Tibial artery (tissue), 4 donors: ENCODE measurements at places on chromosomes 3 and 15.

- no peak for DNase-seq
- peaks cover 69% of the 10 kb centered on the region for H3K4me1 ChIP-seq
These were observed 25.2 kb downstream of the ABHD2 start for GRCh38 chr15:89113296-89114024.

GRCh38 chr3:21524133-21524532 is 226.9 kb downstream of the ZNF385D start:
- H3K27ac ChIP-seq, result no peak overlapping the region
- no peak for DNase-seq
- H3K4me3 ChIP-seq, result no peak overlapping the region
- no peaks in the 10 kb centered on the region for H3K27me3 ChIP-seq

GRCh38 chr3:46065294-46065705 is 38.0 kb upstream of the XCR1 start:
- no peak overlapping the region for H3K27ac ChIP-seq
- no peak overlapping the region for H3K4me3 ChIP-seq
- peaks cover 65% of the 10 kb centered on the region for H3K4me1 ChIP-seq
- H3K27me3 ChIP-seq, result no peaks in the 10 kb centered on the region

DNA sequence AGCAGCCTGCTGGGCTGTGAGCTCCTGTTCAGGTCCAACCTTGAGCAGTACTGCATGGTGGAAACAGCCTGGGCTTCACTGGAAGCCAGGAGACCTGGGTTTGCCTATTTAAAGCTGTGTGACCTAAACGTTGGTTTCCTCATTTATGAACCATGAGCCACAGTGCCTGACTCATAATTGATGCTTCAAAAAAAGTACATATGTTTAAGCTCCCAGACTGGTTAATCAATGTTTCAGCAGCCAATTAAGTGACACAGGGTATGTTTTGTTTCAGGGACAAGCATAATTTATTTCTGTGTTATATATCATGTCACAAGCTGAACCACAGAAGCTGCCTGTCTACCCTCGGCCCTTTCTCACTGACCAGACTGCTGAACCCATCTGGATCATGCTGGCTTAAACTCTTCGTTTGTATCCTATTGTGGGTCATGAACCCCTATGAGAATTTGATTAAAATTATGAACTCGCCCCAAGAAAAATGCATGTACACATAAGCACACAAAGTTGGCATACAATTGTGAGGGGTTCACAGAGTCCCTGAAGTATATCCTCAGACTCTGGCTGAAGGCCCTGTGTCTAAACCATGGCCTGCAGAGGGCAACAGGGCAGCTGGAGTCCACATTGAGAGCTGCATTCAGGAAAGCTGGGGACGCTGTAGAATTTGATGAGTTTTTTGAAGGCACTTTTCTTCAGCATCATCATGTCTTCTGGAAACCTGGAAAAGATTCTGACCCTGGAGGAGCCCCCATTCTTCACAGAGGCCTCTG is 23.7 kb downstream of the HDC start:
- no peak overlapping the region for H3K27ac ChIP-seq
- no peaks in the 10 kb centered on the region for H3K4me1 ChIP-seq
- H3K4me3 ChIP-seq, result no peak overlapping the region

- peaks cover 4% of the 10 kb centered on the region for H3K27me3 ChIP-seq
- H3K4me3 ChIP-seq, result no peak overlapping the region
- no peak overlapping the region for H3K27ac ChIP-seq
- H3K4me1 ChIP-seq, result no peaks in the 10 kb centered on the region
- no peak for DNase-seq
These were observed 78.4 kb upstream of the RORA start for GRCh38 chr15:61307474-61307873.

GRCh38 chr15:33008284-33008995 is 186.1 kb downstream of the FMN1 start:
- peak; percentile 27 for DNase-seq
- no peak overlapping the region for H3K4me3 ChIP-seq
- H3K27ac ChIP-seq, result no peak overlapping the region
- H3K27me3 ChIP-seq, result no peaks in the 10 kb centered on the region
- H3K36me3 ChIP-seq, result no peaks in the 10 kb centered on the region

DNA sequence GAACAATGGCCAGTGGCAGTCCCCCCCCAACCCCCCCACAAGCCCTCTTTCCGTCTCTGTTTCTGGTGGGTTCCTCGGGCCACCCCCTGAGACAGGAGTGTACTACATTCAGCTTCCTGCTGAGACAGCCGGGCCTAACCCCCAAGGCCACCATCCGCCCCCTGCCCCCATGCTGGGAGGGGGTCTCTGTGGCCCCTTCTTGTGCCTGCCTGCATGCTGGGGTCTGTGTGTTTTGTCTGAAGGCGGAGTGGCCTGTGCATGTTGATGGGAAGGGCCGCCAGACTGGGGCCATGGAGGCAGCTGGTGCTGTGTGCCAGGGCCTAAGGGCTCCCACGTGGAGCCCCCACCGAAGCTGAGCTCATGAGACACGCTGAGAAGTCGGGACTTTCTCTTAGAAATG is 26.6 kb downstream of the PLXNA1 start:
- H3K4me1 ChIP-seq, result peaks cover 37% of the 10 kb centered on the region
- H3K4me3 ChIP-seq, result no peak overlapping the region
- peaks cover 6% of the 10 kb centered on the region for H3K36me3 ChIP-seq
- peak overlapping the region; percentile 58 for H3K27ac ChIP-seq
- H3K27me3 ChIP-seq, result no peaks in the 10 kb centered on the region
- no peak for DNase-seq

GRCh38 chr15:82625136-82625535 is 22.0 kb downstream of the CPEB1 start:
- H3K27ac ChIP-seq, result no peak overlapping the region
- no peak overlapping the region for H3K4me3 ChIP-seq
- no peaks in the 10 kb centered on the region for H3K27me3 ChIP-seq
- no peaks in the 10 kb centered on the region for H3K4me1 ChIP-seq
- no peak for DNase-seq
- no peaks in the 10 kb centered on the region for H3K36me3 ChIP-seq

GRCh38 chr3:19263606-19264005 is 115.3 kb downstream of the KCNH8 start:
- H3K27ac ChIP-seq, result no peak overlapping the region
- no peak for DNase-seq
- H3K27me3 ChIP-seq, result no peaks in the 10 kb centered on the region
- no peak overlapping the region for H3K4me3 ChIP-seq

DNA sequence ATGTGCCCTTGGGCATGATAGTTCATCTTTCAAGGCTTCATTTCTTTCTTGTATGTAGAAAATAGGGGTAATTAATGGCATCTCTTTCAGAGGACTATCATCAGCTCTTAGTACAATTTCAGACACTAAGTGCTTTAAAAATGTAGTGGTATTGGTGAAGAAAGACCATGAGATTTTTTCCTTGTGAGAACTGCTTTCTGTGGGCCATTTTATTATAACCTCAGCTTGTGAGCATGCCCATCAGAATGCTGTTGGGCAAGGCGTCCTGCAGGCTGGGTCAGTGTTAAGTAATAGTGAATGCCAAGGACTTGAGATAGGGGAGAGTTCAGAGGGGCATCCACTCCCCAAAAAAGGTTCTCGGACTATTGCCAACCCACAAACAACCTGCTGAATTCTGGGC is 187.9 kb downstream of the GHSR start:
- no peaks in the 10 kb centered on the region for H3K36me3 ChIP-seq
- no peaks in the 10 kb centered on the region for H3K27me3 ChIP-seq
- peaks cover 90% of the 10 kb centered on the region for H3K4me1 ChIP-seq
- H3K4me3 ChIP-seq, result no peak overlapping the region
- no peak for DNase-seq
- H3K27ac ChIP-seq, result peak overlapping the region; percentile 81

DNA sequence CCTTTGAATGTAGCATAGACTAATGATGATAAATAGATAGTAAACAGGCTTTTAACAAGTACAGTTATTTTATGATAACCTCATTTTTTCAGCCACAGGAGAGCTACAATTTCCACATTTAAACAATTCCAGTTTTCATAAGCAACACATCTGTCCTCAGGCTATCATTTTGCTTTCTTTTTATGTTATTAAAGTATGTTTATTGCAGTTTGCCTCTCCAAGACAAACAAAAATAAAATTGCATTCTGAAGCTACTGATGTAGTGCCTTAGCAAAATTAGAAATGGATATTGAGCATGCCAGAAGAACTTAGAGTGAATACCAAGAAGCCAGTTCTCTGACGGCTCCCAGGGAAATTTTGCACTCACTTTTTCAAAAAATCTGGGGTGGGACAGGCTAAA is 140.6 kb upstream of the ABHD17C start:
- peaks cover 20% of the 10 kb centered on the region for H3K36me3 ChIP-seq
- H3K4me1 ChIP-seq, result peaks cover 4% of the 10 kb centered on the region
- H3K27me3 ChIP-seq, result no peaks in the 10 kb centered on the region
- no peak overlapping the region for H3K27ac ChIP-seq
- no peak overlapping the region for H3K4me3 ChIP-seq

DNA sequence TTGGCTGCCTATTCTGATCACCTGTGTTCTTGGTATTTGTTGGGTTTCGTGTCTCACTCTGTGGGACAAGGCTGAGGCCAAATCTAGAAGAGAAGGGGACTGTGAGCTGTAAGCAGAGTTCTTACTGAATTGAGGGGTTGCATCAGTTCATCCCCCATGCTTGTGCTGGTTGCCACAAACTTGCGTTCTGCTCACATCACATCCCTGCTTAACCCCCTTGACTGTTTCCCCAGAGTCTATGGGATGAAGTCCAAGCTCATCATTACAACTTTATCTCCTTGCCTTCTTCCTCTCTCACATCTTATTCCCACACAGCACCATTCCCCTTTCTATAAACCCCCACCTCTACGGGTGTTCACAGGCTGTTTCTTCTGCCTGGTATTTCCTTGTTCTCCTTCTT is 143.8 kb upstream of the ABHD17C start:
- no peak overlapping the region for H3K27ac ChIP-seq
- no peak overlapping the region for H3K4me3 ChIP-seq
- no peaks in the 10 kb centered on the region for H3K27me3 ChIP-seq
- no peaks in the 10 kb centered on the region for H3K4me1 ChIP-seq
- DNase-seq, result no peak

DNA sequence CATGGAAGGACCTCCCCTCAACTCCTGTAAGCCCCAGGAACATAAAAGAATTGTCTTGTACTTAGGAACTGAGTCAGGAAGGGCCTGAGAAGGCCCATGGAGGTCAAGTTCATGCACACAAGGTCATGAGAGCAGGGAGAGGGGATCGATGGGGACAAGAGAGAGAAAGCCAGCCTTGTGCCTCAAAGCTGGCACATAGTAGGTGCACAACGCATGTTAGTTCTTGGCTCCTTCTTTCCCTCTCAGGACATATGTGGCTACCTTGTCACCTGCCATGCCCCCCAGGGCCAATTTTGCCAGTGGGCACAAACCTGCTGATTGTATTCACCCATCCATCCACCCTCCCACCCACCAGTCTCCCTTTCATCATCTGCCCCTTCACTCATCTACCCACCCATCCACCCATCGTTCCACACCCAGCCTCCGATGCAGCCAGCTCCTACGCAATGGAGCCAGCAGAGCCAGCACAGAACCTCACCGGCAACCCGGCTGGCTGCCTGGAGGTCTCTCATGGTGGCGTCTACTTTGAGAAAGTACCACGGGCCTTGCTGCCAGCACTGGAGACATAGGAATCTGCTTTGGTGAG is 52.4 kb upstream of the INSYN1 start:
- H3K27ac ChIP-seq, result no peak overlapping the region
- H3K27me3 ChIP-seq, result peaks cover 4% of the 10 kb centered on the region
- DNase-seq, result no peak
- no peaks in the 10 kb centered on the region for H3K36me3 ChIP-seq
- no peak overlapping the region for H3K4me3 ChIP-seq
- peaks cover 42% of the 10 kb centered on the region for H3K4me1 ChIP-seq

GRCh38 chr3:173398111-173398479 is 551 bp downstream of the NLGN1 start:
- H3K4me3 ChIP-seq, result peak overlapping the region; percentile 88
- peak; percentile 24 for DNase-seq
- no peaks in the 10 kb centered on the region for H3K36me3 ChIP-seq
- peak overlapping the region; percentile 96 for H3K27ac ChIP-seq
- peaks cover 9% of the 10 kb centered on the region for H3K4me1 ChIP-seq

DNA sequence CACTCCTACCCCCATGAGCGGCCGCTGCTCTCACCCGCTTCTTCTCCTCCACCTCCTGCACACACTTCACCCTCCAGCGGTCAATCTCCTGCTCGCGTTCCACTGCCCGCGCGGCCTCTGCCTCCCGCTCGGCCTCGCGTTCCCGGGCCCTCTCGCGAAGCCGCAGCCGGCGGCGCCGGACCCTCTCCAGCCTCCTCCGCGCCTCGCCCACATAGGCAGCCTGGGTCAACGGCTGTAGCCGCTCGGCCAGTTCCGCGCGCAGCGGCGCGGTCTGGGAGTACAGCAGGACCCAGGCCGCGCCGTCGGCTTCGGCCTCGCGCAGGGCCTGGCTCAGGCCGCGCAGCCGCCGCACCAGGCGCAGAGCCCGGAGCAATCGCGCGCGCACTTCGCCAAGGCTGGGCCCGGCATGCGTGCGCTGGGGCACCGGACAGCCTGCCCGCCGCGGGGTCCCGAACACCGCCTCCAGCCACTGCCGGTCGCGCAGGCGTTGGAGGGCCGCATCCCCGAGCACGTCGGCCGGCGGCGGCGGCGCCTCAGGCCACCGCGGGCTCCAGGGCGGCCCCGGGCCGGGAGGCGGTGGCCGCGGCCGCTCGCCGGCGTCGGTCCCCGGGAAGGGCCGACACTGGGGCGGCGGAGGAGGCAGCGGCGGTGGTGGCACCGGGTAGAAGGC is 595 bp downstream of the PDCD7 start:
- peak overlapping the region; percentile 90 for H3K27ac ChIP-seq
- peak overlapping the region; percentile 84 for H3K4me3 ChIP-seq
- peaks cover 19% of the 10 kb centered on the region for H3K4me1 ChIP-seq
- H3K36me3 ChIP-seq, result peaks cover 14% of the 10 kb centered on the region
- DNase-seq, result no peak

GRCh38 chr15:95620934-95621579 is 709.4 kb upstream of the NR2F2 start:
- H3K4me3 ChIP-seq, result no peak overlapping the region
- H3K27ac ChIP-seq, result peak overlapping the region; percentile 48
- H3K4me1 ChIP-seq, result peaks cover 14% of the 10 kb centered on the region
- H3K27me3 ChIP-seq, result no peaks in the 10 kb centered on the region
- DNase-seq, result no peak
- no peaks in the 10 kb centered on the region for H3K36me3 ChIP-seq

DNA sequence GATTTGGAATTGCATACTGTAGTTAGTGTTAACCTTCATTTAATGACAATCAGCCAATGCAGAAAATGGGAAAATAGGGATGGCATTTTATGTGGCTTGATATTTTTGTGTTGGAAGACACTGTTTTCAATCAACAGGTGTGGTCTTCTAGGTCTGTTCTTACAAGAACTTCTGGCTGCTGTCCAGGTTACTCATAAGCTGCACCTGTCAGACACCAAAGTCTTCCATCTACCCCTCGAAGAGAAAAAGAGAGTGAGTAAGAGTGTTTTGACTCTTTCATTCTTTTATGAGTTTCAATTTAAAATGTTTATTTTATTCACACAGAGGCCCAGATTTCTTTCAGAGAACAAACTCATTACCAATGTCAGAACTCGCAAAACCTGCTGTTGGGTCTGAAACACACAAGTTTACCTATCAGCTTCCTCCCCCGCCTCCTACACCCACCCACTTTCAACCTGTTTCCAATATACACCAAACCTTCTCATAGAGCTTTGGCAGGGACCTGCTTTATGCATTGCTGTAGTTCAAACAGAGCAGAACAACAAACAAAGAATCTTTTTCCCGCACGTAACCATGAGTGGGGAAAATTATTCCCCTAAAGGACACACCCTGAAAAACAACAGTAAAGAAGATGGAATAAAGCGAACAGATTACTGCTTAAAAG is 767.7 kb upstream of the ALCAM start:
- H3K36me3 ChIP-seq, result no peaks in the 10 kb centered on the region
- H3K4me3 ChIP-seq, result no peak overlapping the region
- H3K27me3 ChIP-seq, result no peaks in the 10 kb centered on the region
- no peak for DNase-seq

- H3K27me3 ChIP-seq, result no peaks in the 10 kb centered on the region
- no peak for DNase-seq
- H3K36me3 ChIP-seq, result peaks cover 5% of the 10 kb centered on the region
- no peak overlapping the region for H3K4me3 ChIP-seq
These were observed 63.3 kb downstream of the RBMS3 start for GRCh38 chr3:29344154-29344553.
